ENCODE measurements at places on chromosomes 2 and 18. TPM values are rescaled to one million over a fixed set of nuclear protein-coding genes. Genes with fewer than 3 reads are reported as not detected.
A peak's percentile ranks its signal among the peaks of the same experiment; 100 is the strongest.

GRCh38 chr2:222042666-222043065, 256.1 kb downstream of the PAX3 start:
- DNase-seq: no peak

DNA sequence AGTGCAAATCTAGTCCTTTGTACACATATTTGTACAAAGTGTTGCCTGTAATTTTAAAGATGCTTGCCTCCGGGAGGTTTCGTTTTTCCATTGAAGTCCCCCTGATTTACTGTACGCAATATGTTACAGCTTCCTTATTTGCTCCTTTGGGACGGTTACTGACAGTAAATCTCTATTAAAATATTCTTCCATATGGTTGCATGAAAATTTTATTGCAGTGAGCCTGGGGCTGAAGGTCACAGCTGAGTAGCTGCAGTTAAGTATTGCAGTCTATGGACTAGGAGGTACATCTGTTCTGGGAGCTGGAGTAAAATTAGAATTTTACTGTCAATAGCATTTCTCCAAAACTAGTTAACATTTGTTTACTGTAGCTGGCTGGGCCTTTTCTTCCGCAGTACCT, 119.2 kb downstream of the ETAA1 start:
- peak; percentile 42 for DNase-seq

The UPP2 gene
- 0.24 TPM for polyA plus RNA-seq

DNA sequence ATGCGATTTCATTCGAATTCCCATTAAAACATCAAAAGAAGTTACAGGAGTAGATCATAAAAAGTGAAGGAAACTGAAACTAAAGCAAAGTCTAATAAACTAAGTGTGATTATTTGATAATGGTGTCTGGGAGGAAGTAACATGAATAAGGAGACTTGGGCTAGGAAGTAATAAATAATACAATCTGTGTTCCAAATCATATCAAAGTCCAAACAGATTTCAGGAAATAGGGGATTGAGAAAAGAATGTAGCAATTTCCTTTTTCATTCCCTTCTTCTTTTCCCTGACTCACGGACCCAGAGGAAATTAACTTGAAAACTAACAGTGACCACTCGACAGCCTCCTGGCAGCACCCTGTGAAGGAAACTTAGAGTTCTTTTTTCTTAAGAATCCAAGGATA, 758.4 kb upstream of the GCFC2 start:
- no peak for DNase-seq

The DGUOK gene
- 105 TPM for polyA plus RNA-seq

DNA sequence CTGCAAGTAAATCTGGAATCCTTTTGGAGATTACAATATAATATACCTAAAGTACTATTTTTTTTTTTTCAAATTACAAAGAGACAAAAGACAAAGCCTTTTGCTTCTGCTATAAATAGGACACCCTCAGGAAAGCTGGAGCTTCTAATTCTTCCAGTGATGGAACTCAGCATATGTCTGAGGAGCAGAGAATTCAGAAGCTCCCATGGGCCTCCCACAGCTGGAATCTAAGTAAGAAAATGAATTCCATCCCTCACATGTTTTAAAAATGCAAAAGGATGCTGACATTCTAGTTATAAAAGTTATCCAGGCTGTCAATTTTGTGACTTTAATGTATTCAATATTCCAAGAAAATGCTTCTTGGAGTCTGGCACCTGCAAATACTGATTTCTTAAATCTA, 571.3 kb upstream of the LRRTM4 start:
- DNase-seq: peak; percentile 17

The KCNK3 gene
- 6.8 TPM for polyA plus RNA-seq

DNA sequence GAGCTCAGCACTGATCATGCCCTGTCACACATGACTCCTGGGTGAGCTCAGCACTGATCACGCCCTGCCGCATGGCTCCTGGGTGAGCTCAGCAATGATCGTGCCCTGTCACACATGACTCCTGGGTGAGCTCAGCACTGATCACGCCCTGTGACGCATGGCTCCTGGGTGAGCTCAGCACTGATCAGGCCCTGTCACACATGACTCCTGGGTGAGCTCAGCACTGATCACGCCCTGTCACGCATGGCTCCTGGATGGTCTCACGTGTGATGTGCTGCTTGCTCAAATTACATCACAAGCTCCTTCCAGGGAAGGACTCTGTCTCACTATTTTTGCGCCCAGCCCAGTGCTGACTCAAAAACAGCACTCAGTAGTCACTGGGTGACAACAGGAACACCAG, 258.0 kb downstream of the HDAC4 start:
- no peak for DNase-seq

The MCFD2 gene
- 24.4 TPM for polyA plus RNA-seq

The SOCS6 gene
- polyA plus RNA-seq: 3.3 TPM

The CDKL4 gene
- not detected for polyA plus RNA-seq

DNA sequence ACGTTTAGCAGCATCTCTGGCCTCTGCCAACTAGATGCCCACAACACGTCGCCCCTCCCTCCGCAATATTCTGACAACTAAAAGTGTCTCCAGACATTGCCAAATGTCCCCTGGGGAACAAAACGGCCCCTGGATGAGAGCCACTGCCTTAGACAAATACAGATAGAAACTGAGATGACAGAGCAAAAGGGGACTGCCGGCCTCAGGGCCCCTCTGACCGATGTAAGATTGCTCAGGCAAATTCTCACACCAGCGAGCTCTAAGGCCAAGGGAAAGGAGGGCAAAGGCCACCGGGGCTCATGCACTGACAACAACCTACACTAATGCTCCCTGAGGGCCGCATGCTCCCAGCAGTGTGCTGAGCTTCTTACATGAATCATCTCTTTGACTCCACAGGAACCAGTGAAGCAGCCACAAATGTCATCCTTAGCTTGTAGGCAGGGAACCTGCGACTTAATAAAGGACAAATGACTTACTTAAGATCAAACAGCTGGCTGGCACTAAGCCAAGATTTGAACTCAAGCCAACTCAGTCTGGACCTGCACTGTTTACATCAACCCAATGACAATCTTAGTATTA, 228.5 kb downstream of the TTC32 start:
- DNase-seq: peak; percentile 7

The TRIM54 gene
- 0.25 TPM for polyA plus RNA-seq

The SERPINB13 gene
- polyA plus RNA-seq: not detected

GRCh38 chr2:102294802-102295489, 16.4 kb upstream of the IL1RL1 start:
- DNase-seq: no peak

The LDLRAD4 gene
- 20.2 TPM for polyA plus RNA-seq

The PFN4 gene
- 0.59 TPM for polyA plus RNA-seq

DNA sequence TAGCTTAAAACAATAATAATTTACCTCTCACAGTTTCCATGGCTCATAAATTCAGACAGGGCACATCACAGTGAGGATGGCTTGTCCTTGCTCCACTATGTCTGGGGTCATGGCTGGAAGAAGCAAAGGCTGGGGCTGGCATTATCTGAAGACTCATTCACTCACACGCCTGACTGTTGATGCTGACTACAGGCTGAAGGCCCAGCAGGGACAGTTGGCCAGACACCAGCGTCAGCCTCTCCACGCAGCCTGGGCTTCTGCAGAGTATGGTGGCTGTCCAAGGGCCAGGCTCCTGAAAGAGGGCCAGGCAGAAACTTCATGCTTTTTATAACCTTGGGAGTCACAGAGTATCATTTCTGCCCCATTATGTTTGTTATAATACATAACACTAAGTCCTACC, 33.4 kb downstream of the YPEL5 start:
- DNase-seq: no peak

GRCh38 chr2:167652401-167652800, 595.0 kb downstream of the STK39 start:
- DNase-seq: no peak

The OTOS gene
- 3.5 TPM for polyA plus RNA-seq

DNA sequence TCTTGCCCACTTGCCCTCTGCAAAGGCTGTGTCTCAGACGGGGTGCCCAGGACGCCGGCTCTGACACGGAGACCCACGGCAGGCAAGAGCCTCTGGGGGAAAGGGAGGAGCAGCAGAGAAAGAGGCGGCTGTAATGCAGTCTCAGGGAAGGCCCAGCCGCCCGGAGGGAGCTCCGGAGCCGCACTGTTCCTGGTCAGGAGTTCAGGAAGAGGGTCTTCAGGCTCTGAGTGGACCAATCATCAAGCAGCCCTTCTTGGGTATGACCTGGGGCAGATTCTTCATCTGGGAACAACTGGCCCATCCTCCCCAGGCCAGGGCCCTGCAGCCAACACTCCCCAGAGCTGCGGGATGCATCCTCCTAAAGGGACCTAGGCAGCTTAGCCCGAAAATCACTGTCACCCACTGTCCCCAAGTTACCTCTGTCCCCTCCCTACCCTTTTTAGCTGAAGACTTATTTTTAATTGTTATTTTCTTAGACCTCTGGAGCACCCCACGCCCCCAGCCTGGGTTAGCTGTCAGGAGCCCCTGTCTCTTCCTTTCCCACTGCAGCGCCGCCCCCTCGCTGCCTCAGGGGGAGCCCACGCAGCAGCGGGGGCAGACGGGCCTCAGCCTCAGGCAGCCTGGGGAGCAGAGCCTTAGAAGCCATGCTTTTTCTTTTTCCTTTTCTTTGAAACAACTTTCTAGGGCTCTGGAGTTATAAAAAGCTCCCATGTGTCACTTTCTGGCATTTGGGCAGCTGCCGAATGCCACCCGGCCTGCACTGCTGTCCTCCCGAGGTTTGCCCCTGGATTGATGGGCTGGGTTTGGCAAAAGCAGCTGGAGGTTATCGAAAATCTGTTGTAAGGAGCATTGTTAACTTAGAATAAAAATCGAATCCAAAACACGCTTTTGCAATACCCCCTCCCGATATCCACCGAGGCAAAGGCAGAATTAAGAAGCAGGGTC, 644 bp upstream of the NEU2 start:
- DNase-seq: no peak

The DAW1 gene
- polyA plus RNA-seq: not detected

The TTC27 gene
- polyA plus RNA-seq: 4.6 TPM

DNA sequence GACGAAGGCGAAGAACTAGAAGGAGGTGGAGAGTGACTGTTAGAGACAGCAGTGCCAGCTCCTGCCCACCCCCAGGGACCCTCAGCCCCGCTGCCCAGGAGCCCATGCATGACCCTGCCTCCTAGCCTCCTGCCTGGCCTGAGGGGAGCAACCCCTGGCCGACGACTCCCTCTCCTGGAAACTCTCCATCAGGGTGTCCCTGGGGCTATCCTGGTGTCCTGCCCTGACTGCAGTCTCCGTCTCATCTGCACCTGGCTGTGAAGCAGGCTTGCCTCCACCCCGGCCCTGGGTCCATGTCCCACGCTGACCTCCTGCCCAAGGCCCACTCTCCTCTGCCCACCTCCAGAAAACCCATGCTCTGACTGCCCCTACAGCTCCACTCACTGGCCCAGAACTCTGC, 120.2 kb downstream of the RPIA start:
- no peak for DNase-seq

DNA sequence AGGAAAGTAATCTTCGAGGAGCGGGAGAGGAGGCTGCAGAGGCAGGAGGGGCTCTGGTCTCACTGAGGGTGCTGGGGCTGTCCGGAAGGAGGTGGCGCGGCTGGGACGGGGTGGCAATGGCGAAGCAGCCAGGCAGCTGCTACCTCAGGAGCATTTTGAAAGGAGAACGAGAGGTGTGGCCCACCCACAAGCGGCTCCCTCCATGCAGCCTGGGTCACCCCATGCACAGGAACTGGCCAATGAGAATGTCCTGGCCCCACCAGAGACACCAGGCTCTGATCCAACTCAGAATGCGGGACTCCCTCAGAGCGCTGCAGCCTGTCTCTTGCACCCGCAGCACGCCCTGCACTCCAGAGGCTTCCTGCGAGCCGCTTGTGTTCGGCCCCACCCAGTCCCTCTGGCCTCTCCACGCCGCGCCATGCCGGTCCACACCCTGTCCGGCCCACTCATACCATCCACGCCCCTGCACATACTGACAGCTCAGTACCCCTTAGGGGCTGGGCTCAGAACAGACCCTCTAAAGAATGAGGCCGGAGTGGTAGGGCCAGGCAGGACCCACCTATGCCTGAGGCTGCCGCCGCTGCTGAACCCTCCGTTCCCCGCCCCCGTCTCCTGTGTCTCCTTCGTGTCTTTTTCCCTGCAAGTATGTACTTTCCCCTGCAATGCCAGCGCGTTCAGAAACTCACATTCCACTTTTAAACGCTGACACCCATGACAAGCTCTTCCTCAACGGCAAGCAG, 6.4 kb upstream of the BOK start:
- DNase-seq: no peak
